Activated B cell treated with CpG ODN at 0.5 μM for 24 hours (primary cell): ENCODE measurements at places on chromosomes 6 and 20.

DNA sequence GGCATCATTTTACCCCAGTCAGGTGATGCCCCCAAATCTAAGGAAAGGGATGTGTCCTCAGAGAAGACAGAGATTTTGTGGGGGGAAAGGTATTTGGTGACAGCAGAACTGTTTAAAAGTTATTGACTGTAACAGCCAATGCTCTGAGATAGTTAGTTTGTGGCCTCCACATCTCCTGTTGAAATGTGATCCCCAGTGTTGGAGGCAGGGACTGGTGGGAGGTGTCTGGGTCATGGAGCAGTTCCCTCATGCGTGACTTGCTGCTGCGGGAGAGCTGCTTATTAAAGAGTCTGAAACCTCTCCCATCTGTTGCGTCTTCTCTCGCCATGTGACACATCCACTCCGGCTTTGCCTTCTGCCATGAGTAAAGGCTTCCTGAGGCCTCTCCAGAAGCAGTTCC is 282.8 kb upstream of the FOXQ1 start:
- no peak for DNase-seq

GRCh38 chr20:11917663-11918062 is at the start of gene BTBD3:
Gene BTBD3 (plus strand): TSS chr20:11917893. CDS start chr20:11918276, 383 bp downstream.
- no peak for DNase-seq

GRCh38 chr20:38108986-38109541 is 56.0 kb downstream of the TGM2 start:
- no peak for DNase-seq

GRCh38 chr6:41970436-41970846 is 28.8 kb upstream of the CCND3 start:
- DNase-seq, result no peak

DNA sequence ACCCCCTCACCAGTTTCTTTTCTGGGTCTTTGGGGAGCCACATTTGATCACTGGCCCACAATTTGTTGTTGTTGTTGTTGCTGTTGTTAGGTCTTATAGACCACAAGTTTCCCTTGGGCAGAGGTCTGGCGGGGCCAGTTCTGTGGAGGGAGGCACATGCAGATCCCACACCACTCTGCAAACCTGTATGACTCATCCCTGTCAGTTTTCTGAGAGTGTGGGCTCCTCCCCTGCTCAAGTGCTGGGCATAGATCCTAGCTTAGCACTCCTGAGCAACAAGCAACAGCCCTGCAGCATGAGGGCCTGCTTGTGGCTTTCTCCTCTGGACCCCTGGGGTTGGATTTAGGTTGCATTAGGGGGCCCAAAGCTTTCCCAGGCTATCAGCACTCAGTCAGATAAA is 411.1 kb upstream of the HTR1E start:
- no peak for DNase-seq

GRCh38 chr6:1363729-1364572 is 25.4 kb upstream of the FOXF2 start:
- DNase-seq, result no peak
